ENCODE measurements at places on chromosomes 3 and 15.

GRCh38 chr15:89360294-89360971, 25.8 kb upstream of the POLG start:
- no peak overlapping the region for H3K4me3 ChIP-seq
- DNase-seq, result no peak
- peaks cover 37% of the 10 kb centered on the region for H3K4me1 ChIP-seq

GRCh38 chr15:39083213-39083612, 497.7 kb upstream of the THBS1 start:
- no peak overlapping the region for H3K4me3 ChIP-seq
- H3K4me1 ChIP-seq, result no peaks in the 10 kb centered on the region
- no peaks in the 10 kb centered on the region for H3K36me3 ChIP-seq
- H3K27ac ChIP-seq, result no peak overlapping the region
- H3K27me3 ChIP-seq, result no peaks in the 10 kb centered on the region
- no peak for DNase-seq

DNA sequence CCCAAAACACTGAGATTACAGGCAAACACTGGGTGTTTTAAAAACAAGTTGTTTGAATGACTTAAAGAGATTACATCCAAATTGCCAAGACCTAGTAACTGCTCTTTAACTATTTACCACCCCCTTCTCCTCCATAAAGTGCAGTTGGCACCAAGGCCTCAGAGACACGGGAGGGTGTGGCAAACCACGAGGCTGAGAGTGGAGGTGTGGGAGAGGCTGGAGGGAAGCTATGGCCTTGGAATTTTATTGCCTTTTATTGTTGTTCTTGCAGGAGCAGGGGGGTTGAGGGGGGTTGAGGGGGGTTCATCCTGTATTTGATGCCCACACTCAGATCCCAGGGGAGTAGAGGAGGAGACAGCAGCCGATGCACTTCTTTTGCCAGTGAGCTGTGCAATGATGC, 75.9 kb upstream of the CTDSPL start:
- no peaks in the 10 kb centered on the region for H3K27me3 ChIP-seq
- no peaks in the 10 kb centered on the region for H3K4me1 ChIP-seq
- H3K36me3 ChIP-seq, result no peaks in the 10 kb centered on the region
- no peak overlapping the region for H3K4me3 ChIP-seq
- no peak overlapping the region for H3K27ac ChIP-seq

- no peak for DNase-seq
- no peaks in the 10 kb centered on the region for H3K27me3 ChIP-seq
- peaks cover 9% of the 10 kb centered on the region for H3K4me1 ChIP-seq
- no peaks in the 10 kb centered on the region for H3K36me3 ChIP-seq
- no peak overlapping the region for H3K27ac ChIP-seq
Measured at GRCh38 chr3:46386205-46386604, 15.5 kb downstream of the CCR5 start.

Measured in CD4-positive, alpha-beta T cell (primary cell).